ENCODE measurements at places on chromosomes 2 and 18.

DNA sequence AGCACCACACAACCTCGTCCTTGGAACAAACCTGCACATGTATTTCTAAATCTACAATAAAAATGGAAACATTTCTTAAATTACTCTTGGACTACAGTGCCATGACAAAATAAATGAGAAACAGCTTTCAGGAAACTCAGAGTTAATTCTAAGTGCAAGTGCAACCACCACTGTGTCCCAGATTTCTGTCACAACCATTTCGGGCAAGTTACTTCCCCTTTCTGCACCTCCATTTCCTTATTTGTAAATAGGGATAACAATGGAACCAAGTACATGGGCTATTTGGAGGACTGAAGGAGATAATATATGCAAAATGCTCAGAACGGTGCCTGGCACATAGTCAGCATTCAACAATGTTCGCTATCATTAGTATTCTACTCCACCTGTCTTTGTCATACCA lies 93.2 kb downstream of the CACNB4 start:
- DNase-seq = no peak

GRCh38 chr2:16587601-16588000 lies 78.0 kb downstream of the CYRIA start:
- no peak for DNase-seq

GRCh38 chr2:101583861-101584260 lies 108.9 kb upstream of the RFX8 start:
- no peak for DNase-seq

GRCh38 chr2:218362606-218363005 lies 5.9 kb downstream of the CATIP start:
- no peak for DNase-seq

DNA sequence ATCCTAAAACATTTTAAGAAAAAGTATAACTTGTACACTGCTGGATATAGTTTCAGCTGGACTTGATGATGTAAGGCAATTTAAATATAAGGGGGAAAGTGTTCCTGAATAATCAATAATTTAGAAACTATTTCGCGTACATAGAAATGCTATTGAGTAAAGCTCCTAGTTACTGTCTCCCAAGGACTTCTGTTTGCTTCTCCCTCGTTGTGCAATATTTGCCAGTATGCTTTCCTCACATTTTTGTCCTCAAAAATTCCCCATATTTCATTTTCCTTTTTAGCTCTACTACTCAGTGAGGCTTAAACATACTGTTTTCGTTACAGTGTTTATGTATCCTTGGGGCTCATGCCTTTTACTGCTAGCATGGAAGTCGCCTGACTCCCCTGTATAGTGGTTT lies 36.9 kb downstream of the ATP9B start:
- DNase-seq = no peak

GRCh38 chr2:234401426-234401825 lies 95.5 kb downstream of the ARL4C start:
- no peak for DNase-seq

DNA sequence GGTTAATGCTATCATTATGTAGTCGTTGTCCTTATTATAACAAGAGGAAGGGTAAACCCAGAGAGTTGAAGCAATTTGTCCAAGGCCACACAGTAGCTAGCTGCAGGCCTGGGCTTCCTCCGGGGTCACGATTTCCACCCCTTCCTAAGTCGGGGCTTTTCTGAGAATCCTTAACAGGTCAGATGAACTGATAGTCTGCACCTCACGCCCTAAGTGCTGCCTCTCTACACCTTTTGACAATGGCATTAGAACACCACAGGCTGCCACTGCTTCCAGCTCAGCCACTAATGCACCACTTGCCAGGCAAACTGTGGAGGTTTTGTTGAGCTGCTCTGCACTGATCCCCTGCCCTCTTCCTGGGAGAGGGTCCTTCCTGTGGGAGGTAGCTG lies 37.7 kb downstream of the FOSL2 start:
- DNase-seq = no peak

GRCh38 chr2:222050981-222051380 lies 247.8 kb downstream of the PAX3 start:
- DNase-seq = no peak

DNA sequence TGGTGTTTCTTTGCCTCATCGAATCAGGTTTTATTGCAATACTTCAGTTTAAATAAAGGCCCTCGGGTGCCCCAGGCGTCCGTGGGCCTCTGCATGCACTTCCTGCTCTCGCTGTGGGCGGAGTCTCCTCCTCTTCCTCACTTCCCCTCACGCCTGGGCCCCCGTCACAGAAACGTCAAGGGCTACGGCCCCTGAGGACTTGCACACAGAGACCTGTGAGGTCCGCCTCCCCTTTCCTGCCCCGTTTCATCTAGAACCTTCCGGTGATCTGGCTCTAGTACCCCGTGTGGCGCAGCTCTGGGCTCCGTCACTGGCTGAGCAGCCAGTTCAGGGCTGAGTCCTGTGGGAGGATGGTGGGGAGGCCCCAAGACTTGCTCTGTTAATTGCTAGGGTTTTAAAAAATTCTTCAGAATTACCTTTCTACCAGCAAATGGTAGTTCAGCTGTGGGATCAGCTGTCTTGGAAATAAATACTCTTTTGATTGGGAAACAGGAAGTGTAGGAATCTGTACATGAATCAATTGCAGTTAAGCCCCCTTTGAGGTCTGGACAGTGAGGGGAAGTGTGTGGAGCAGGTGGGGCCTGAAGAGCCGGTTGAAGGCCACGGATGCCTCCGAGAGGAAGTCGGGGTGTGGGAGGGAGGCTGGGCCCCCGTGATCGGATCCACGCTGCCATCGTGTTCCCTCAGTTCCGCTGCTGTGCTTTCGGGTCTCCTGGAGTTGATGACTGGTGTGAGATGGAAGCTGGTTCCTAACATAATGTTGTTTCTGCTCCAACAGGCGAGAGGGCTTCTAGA lies 10.2 kb downstream of the NFATC1 start:
- no peak for DNase-seq

DNA sequence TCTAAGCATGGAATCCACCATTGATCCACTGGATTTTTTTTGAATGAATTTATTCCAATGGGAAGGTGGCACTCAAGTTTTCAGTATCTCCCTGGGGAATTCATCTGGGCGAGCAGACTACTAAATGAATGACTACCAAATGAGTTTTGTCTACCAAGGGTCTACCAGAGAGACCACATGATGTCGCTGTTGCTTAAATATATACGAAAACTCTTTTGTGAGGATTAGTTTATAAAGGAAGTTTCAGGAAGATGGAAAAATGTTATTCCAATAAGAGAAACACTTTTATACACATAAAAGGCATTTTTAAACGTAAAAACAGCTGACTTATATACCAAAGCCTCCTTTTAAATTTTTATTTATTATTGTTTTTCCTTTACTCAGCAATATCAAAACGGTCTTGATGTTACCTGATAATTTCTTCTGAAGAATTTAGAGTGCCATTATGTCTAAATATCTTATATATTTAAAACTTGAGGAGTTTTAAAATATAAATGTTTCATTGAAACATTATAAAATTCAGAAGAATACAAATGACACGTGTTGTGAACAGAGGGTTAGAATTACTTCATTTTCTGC lies 139.7 kb downstream of the HRH4 start:
- peak; percentile 60 for DNase-seq

GRCh38 chr2:8551622-8552074 lies 130.2 kb upstream of the ID2 start:
- DNase-seq = no peak

DNA sequence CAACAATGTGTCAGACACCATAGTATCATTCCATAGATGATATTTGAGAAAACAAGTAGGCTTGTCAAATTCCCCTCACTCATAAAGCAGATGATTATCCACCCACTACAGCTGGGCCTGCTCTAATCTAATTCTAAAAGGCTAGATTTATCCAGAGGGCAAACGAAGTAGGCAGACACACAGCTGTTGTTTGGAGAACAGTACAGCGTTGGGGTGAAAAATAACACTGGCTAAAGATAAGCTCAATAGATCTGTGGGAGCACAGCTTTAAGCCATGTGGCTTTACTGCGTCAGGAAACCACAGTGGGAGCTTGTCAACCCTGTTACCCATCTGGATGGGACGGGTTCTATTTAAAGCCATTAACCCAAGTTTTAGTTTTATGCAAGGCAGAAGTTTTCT lies 48.9 kb upstream of the COBLL1 start:
- DNase-seq = peak; percentile 86

GRCh38 chr2:9664365-9664764 lies 33.6 kb upstream of the YWHAQ start:
- no peak for DNase-seq

GRCh38 chr2:239866350-239866749 lies 158.8 kb downstream of the NDUFA10 start:
- DNase-seq = no peak

GRCh38 chr2:51782921-51783765 lies 751.2 kb upstream of the NRXN1 start:
- peak; percentile 81 for DNase-seq

- no peak for DNase-seq
These were observed 97.3 kb downstream of the TACR1 start for GRCh38 chr2:75102011-75102410.

DNA sequence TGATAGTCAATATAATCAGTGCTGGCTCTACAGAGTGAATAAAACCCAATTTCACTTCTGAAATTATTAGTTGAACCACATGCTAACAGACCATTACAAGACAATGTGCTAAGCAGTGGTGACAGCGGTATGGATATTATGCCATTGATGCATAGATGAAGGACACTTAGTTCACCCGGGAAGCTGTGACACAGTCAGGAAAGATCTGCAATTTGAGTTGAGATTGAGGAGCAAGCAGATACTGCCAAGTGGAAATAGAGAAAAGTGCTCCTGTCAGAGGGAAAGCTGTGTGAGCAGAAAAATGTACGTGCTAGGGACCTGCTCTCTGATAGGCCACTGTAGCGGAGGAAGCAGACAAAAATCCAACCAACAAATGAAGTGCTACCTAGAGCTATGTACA lies 529.5 kb upstream of the CDH2 start:
- DNase-seq = no peak

DNA sequence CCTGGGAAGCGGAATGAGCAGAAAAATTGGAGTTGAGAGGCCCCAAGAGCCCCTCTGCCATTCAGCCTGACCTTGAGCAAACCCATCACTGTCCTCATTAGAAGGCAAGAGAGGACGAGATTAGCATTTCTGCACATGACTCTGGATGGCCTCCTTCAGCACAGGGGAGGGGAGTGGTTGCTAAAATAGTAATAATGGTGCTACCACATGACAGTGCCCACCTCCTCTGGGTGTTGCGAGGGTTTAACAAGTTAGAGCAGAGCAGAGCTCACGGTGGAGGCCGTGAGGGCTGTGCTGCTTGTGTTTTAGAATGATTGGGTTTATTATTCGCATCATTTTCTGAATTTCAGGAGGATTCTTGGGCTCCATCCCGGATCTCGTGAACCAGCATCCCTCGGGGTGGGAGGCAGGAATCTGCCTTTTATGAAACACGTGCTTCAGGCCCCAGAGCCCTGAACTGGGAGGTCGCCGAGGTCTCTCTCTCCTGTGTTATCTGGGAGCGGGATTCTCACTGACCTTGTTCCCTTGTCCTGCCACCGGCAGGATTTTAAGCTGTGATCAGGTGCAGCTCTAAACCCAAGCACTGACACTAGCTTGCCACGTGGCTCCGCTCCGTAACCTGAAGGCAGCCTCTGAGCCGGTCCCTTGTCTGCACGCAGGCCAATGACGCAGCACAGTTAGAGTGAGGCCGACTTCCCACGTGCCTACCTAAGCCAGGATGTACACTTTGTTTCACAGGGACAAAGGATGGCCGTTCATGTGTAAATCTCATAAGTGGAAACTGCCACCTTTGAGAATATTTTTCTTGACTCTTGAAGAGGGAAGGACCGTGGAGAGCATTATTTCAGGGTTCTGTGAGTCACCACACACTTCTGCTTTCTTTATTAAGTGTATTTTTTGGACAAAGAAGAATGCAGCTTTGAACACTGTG lies 142.3 kb downstream of the ACOXL start:
- DNase-seq = no peak

DNA sequence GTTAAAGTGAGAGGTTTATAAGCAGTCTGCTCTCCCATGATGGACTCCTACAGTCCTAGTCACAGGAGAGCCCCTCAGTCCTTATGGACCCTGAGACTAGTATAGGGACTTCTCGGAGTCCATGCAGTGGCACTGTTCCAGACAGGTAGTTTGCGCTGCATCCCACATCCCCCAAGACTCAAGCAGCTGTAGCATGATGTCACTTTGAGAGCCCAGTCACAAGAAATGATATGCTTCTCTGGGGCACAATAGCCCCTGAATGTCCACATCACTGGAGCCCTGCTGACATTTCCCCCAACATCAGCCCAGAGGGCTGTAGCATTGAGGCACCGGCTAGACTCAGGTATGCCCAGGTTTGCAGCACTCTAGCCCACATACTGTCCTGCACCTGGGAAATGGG lies 220.1 kb downstream of the OTX1 start:
- DNase-seq = no peak

DNA sequence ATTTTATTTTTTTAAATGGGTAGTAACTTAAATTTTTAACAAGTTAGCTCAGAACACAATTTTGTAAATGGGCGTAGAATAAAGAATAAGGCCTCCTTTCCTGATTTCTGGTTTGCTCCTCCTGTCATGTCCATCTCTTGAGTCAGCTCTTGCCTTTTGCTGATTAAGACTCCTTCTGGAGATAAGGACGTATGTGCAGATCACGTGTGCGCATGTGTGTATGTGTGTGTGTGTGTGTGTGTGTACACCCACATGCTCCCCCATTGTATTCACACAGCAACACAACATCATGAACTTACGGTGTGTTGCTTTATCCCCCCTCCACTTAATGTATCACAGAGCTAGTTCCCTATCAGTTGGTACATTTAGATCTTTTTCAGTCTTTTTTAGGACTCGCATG lies 182.9 kb downstream of the PRKCE start:
- DNase-seq = no peak

Data from NCI-H1694 treated with DMSO at 0.1 percent for 48 hours (cell line).